ENCODE measurements at places on chromosomes 16 and 17.

- no peak for DNase-seq
These were observed 9.6 kb upstream of the APPBP2 start for GRCh38 chr17:60535382-60536279.

DNA sequence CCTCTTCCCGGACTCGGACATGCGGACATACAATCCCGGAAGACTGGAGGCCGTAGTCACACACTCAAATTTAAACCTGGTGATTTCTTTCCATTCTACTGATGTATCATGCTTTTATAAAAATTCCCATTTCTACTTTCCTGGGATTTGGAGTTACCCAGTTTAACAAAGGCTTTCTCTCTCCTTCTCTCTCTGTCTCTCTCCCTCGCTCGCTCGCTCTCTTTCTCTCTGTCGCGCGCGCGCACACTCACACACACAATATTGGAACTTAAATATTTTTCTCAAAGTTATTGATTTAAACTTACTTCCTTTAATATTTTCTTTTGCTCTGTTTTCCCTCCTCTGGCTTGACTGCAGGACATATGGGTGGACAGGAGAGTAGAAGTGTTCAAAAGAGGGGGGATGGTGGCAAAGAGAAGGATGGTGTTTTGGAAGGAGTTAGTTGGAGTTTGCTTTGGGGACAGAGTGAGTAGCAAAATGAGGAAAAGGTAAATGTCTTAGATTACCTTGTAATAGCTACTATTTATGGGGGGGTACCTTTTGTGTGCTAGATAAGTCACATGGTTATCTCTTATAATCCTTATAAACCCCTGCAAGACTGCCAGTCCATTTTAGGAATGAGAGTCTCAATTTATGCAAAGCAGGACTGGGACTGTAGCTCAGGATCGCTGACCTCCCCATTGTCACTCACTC, 878 bp upstream of the TRIM25 start:
- no peak for DNase-seq

DNA sequence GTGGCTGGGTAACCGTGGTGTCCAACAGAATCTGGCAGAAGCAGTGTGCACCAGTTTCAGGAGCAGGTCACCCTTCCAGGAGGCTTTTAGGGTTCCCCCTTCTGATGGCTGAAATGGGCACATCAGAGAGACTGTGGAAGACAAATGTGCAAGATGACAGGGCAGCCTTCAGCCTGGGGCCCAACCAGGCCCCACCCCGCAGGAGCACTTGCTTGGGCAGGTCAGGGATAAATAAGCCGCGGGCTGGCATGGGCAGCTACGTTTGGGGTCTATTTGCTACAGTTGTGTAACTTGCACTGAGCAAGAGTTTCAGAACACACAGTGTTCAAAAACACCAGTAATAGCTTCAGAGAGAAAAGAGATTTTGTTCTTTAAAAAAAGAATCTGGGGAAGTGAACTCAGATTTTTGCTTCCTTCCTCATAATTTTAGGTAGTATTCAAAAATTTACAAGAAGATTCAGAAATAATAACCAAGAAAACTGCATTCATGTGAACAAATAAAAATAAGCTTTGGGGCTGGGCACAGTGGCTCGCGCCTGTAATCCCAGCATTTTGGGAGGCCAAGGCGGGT, 44.9 kb upstream of the BAHCC1 start:
- no peak for DNase-seq

DNA sequence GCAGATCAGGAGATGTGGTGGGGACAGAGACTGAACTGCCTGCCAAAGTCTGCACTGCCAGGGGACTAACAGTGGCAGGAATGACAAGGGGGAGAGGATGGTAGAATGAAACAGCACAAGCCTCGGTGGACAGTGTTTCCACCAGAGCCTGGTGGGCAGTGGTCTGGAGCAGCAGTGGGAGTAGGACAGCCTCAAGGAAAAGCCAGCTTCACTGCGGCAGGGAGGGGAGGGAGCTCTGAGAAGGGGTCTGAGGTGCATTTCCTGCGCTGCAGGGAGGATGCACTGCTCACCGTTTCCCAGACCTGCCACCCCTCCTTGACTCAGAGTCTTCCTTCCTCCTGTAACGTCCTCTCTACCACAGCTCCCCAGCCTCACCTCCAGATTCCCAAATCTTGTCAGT, 33.8 kb downstream of the MARCHF10 start:
- no peak for DNase-seq

DNA sequence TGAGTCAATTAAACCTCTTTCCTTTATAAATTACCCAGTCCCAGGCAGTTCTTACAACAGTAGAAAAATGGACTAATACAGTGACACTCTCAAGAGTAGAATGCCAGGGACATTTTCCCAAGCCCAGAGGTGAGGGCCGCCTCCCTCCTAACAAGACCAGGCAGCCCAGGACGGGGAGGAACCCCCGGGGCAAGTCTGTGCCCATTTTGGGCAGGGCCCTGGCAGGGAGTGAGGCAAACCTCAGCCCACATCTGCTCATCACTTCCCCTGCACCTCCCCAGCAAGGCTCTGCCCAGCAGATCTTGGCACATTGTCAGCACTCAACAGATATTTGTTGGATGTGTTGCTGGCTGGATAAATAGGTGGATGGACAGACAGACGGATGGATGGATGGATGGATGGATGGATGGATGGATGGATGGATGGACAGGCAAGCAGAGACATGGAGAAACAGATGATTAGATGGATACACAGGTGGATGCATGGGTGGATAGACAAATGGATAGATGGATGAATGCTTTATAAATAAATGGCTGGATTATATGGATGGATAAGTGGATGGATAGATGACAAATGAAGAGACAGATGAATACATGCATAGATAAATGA, 271.3 kb downstream of the PARN start:
- DNase-seq: no peak

GRCh38 chr17:39209317-39210092, 9.4 kb downstream of the RPL19 start:
- DNase-seq: peak; percentile 64

GRCh38 chr17:50779747-50780353, 12.5 kb upstream of the ANKRD40CL start:
- DNase-seq: peak; percentile 54

DNA sequence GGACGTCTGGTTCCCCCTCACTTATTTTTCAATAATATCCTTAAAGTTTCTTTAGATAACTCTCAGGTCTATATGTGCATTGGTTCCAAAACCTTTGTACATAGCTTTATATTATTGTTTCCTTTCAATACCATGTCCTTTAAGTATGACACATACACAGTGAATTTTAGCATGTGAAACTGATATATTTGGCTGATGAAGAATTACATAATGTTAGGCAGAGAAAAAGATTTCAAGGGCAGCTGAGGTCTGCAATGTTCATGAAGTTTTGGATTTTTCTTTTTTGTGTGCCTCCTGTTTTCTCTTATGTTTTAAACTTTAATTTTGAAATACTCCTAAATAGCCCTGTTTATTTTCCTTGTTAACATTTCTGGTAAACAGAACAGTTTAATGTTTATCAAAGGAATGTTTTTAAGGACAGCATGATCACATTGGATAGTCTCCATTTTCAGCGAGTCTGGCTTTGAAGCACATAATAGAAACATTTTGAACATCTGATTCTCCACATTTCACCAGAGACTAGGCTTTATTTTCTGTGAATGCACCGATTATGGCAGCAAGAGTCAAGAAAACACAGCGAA, 32.9 kb upstream of the FBXO47 start:
- DNase-seq: no peak

GRCh38 chr17:12856416-12856815, 67.1 kb downstream of the ARHGAP44 start:
- no peak for DNase-seq

DNA sequence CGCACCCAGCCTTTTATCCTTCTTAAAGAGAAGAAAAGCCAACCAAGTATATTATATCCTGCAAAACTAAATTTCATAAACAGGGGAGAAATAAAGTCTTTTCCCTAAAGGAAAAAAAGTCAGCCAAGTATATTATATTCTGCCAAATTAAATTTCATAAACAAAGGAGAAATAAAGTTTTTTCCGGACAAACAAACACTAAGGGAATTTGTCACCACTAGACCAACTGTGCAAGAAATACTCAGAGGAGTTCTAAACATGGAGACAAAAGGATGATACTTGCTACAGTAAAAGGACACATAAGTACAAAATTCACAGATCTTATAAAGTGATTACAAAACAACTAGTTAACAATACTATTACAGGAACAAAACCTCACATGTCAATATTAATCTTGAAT, 14.4 kb upstream of the CCL18 start:
- no peak for DNase-seq

GRCh38 chr16:54312502-54312991, 26.0 kb upstream of the IRX3 start:
- DNase-seq: no peak

DNA sequence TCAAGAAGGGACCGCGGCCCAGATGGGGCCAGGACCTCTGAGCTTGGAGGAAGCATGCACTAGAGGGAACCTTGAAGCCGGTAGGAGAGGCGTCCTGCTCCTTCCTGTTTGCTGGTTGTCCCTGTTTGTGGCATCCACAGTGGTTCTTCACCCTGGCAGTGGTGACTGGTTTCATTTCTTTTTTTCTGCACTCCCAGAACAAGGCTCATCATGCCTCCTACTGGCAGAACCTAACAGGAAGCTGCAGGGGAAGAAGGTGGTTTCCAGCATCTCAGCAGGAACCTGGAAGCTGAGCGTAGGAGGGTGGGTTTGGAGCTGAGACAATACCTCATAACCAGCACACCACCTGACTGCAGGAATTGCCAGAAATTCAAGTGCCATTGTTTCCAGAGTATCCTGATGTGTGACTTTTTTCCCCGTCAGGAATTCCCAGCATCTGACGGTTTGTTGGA, 5.8 kb downstream of the TMEM231 start:
- peak; percentile 38 for DNase-seq

- peak; percentile 10 for DNase-seq
These were observed at the start of gene LPCAT2 for GRCh38 chr16:55508941-55509931. Gene LPCAT2 (plus strand): TSS chr16:55509072. CDS start chr16:55509182, 110 bp downstream.

DNA sequence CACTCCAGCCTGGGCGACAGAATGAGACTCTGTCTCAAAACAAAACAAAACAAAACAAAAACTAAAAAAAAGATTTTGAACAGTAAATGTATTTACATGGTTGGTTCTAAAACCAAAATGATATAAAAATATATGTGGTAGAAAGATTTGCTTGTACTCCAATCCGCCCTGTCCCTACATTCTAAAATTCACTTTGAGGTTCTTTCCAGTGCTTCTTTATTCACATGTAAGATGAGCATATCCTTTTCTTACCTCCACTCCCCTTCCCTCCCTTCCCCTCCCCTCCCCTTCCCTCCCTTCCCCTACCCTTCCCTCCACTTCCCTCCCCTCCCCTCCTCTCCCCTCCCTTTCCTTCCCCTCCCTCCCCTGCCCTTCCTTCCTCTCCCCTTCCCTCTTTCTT, 34.4 kb downstream of the RAP1GAP2 start:
- DNase-seq: no peak

DNA sequence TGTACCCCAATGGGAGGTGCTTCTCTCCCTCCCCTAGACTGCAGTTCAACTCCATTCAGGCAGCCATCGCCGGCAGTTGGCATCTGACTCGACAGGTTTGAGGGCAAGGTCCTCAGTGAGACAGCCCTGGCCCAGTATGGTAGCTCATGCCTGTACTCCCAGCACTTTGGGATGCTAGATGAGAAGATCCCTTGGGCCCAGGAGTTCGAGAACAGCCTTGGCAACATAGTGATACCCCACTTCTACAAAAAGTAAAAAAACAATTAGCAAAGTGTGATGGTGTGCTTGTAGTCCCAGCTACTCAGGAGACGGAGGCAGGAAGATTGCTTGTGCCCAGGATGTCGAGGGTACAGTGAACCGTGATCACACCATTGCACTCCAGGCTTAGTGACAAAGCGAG, 12.1 kb downstream of the VPS35L start:
- no peak for DNase-seq

DNA sequence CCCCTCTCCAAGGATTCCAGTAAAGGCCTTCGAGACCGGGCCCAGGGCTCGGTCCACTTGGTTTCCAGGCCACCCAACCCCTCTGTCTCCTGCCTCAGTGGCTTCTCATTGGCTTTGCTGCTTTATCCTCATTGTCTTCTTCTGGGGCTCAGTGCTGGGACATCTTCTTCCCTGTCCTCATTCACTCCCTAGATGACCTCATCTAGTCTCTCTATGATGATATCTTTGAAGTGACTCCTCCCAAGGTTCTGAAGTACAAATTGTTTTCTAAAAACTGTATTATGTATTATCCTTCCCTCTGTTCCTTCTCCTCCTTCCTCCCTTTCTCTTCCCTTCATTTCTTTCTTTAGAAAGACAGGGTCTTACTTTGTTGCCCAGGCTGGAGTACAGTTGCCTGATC, 27.1 kb upstream of the NDRG4 start:
- DNase-seq: no peak

- no peak for DNase-seq
These were observed 435 bp downstream of the RAB40C start for GRCh38 chr16:590188-590814.

GRCh38 chr17:48593126-48593829, at the start of gene HOXB5:
Gene HOXB5 (minus strand): TSS chr17:48593779. CDS start chr17:48593682, 97 bp downstream.
- no peak for DNase-seq

GRCh38 chr17:55144518-55144917, 120.2 kb upstream of the HLF start:
- no peak for DNase-seq

DNA sequence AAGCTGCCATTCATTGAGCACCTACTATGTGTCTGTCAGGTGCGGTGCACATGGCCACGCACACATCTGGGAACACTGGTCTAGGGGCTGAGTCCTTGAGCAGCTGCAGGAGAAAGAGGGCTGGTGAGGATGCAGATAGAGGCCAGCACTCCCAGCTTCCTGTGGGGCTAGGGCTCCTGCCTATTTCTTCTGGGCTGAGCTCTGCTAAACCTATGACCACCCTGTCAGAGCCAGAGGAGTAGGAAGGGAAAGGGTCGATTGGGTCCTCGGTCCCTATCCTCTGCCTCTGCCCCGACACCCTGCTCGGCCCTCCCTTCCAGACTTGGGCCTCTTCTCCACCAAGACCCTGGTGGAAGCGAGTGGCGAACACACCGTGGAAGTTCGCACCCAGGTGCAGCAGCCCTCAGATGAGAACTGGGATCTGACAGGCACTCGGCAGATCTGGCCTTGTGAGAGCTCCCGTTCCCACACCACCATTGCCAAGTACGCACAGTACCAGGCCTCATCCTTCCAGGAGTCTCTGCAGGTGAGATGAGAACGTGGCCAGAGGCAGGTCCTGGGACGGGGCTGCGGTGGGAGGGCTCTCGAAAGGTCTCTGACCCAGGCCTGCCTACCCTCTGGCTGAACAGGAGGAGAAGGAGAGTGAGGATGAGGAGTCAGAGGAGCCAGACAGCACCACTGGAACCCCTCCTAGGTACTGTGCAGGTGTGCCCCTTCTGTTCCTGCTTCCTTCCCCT, 4.0 kb upstream of the TMEM88 start:
- DNase-seq: no peak

GRCh38 chr17:61442878-61443474, 9.2 kb upstream of the TBX4 start:
- no peak for DNase-seq
